Thoracic aorta (tissue), 2 donors: ENCODE measurements at places on chromosomes 4 and X.

DNA sequence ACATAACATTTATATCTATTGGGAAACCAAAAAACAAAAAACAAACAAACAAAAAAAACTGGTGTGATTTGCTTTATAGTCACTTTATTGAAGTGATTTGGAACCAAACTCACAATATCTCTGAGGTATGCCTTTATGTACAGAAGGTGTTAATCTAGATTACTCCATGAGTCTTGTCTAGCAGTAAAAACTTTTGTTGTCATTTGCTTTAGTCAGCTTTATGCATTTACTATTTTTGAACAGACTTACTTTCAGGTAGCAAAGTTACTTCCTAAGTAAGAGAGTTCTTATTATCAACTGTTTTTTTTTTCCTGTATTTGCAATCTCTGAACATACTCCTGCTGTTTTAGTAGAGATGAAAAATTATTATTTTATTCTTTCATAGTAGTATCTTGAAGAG is 39.5 kb downstream of the RAP1GDS1 start:
- no peak for DNase-seq

GRCh38 chr4:92477298-92477697 is 173.5 kb downstream of the GRID2 start:
- DNase-seq: no peak

GRCh38 chr4:26140150-26140898 is 180.5 kb upstream of the RBPJ start:
- DNase-seq: no peak

GRCh38 chrX:69546417-69546816 is 42.3 kb downstream of the NALF2 start:
- no peak for DNase-seq

DNA sequence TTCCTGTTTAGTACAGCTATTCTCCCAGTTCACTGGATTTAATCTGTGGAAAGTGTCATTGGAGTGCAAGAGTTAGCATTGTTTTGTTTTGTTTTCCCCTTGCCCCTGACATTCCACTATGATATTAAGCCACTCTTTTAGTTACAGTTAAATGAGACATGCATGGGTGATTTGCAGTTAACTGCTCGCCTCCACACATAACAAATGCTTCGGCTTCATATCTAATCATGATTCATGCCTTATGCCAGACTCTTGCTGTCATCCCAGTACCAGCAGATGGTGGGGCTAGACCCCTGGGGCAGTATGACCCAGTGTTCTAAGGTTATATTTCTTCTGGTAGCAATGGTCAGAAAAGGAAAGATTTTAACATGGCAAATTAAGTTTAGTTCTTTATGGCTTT is 80.1 kb downstream of the RAP1GDS1 start:
- no peak for DNase-seq

DNA sequence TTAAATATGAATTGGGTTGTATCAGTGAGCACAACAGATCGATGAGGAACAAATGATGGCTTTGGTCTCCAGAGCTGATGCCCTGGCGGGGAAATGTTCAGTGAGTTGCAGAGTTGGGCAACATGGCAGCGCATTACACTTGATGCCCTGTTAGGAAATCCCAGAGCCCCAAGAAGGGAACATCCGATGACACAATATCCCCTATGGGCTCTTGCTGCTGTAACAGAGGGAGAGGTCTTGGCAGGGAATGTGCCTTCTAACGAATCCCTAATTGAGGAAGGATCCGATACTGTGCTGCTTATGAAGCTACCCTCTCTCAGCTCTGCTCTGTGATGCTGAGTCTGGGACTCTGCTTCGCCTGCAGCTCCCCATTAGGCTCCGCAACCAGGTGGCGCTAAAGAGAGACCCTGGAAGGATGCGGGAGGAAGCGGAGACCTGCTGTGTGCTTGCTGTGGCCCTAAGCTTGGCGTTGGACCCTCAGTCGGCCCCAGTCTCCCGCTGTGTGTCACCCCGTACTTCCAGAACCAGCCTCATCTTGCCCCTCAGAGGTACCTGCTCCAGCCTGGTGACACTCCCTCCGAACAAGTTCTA is 38.9 kb downstream of the PDHA1 start:
- no peak for DNase-seq

DNA sequence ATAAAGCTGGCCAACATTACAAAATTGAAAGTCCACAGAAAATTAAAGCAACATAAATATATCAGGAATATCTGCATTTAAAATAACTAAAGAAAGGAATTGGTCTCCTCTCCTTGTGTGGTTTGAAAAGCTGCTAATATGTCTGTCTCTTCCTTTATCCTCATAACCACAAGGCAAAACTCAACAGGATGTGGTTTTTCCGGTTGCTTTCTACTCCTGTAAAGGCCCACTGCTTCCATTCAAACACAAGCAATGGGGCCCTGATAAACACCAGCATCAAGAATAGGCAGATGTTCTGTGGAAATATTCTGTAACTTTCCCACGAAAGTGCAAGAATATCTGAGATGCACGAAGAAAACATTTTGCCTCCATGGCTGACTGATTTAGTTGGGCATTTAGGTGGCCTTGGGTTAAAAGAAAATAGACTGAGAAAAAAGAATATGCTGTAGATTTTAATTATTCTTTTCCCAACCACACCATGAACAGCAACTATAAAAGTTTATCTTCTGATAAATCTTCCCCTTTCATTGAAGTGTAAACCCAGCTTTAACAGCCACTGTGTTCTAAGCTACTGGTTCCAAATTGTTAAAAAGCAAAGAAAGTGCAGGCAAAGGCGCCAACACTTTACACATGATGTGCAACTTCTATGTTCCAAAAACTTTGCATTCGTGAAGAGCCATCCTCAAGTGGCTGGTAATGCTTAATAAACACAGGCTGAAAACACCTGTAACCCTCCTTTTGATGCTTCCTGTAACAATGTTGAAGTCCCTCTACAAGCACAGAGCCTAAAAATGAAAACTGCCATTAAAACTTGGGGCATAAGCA is 50.5 kb upstream of the NDST3 start:
- DNase-seq: no peak

DNA sequence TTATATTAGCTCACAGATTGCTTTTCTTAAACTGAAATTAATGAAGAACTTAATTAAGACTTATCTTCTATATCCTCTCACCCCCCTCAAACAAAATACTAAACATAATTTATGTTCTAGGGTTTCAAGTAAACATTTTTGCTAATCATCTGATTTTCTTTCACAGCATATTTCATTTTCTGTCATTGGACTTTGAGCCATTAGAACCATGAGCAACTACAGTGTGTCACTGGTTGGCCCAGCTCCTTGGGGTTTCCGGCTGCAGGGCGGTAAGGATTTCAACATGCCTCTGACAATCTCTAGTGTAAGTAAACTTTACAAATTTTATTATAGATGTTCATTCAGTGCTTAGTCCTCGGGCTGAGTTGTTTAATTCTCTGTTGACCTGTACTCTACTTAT is 3.3 kb downstream of the PDLIM5 start:
- DNase-seq: peak; percentile 65

- DNase-seq: no peak
Observed at GRCh38 chrX:121333942-121334341, 286.5 kb downstream of the GLUD2 start.

DNA sequence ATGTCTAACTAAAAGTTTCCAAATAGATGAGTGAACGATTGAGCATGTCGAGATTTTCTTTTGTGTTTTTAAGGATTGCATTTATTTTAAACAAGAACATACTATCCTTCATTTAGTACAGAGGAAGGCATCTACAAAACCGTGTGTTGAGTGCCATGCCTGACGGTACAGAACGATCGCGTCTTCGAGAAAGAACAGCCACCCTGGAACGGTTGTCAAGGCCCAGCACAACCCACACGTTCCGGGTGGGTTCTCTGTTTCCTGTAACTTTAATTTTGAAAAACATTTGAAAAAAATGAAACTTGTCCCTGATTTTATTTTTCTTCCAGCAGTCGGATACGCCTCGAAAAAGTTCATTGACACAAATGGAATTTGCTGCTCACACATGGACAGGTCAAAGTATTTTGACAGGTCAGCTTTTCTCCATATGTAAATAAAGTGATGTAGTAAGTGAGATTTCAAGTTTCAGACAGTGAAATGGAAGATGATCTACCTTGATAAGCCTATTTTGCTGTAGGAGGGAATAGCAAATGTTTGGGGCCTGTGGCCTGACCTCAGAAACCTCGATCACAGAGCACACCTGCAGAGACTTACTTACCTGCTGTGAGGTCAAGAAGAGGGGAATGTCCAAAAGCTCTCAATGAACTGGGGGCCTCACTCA is 24.4 kb upstream of the CYP4V2 start:
- DNase-seq: no peak

DNA sequence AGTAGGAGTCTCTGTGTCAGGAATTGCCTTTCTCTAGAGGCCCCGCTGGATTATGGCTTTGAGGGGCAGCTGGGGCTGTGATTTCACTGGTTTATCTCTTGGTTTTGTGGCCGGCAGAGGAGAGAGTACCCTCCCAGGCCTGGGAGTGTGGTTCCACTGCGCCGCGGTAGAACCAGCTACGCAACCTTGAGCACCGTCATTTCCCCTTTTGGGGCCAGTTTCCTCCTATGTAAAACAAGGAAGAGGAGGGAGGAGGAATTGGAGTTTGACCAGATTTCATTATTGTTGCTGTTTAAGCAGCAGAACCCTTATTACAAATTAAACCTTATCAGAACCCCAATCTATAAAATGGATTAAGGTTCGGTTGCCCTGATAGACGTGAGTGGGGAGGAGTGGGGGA is 4.4 kb downstream of the SOX3 start:
- DNase-seq: no peak

- no peak for DNase-seq
Observed at GRCh38 chr4:161321706-161322105, 842.1 kb downstream of the FSTL5 start.

DNA sequence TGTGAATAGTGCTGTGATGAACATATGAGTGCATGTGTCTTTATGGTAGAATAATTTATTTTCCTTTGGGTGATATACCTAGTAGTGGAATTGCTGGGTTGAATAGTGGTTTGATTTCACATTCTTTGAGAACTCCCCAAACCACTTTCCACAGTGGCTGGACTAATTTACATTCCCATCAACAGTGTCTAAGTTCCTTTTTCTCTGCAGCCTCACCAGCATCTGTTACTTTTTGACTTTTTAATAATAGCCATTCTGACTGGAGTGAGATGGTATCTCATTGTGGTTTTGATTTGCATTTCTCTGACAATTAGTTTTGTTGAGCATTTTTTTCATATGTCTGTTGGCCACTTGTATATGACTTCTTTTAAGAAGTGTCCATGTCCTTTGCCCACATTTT is 29.1 kb downstream of the JADE3 start:
- DNase-seq: no peak

GRCh38 chrX:65035446-65035770 is 59.2 kb upstream of the ZC4H2 start:
- DNase-seq: no peak

DNA sequence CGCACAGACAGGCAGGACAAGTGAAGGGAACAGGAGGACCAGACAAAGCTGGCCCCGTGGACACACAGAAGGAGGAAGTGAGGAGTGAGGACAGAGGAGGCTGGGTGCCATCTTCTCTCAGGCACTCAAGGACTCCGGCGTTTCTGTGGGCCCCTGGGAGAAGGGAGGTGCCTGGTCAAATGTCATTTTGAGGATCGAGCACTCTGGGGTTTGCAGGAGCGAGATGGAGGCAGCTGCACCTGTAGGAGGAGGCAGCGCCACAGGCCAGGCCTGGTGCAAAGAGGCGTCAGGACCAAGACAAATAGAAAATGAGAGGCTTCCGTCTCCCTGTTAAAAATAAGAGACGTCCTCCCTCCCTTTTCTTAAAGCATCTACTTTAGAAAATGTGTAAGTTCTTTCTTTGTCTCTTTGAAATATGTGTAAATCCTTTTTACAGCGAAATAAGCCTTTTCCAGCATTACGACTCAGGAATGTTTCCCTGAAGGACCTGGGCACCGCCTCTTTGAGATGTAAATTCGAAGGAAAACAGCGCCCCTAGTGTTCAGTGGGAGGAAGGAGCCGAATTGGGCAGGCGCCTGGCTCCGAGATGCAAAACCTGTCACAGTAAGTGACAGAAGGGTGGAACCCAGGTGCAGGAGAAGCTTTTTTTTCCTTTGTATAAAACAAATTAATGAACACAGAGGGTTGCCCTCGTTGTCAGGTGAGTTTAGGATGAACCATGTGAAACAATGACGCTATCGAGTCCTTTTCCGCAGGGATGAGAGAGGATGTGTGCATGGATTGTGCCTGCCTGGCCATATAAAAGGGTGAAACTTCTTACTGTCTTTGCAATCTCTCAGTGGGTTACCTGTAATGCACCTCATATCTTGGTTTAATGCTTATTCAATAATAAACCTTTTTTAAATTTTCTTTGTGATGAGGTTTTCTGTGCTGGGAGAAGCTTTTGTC is 1.4 kb upstream of the C4orf50 start:
- no peak for DNase-seq

- no peak for DNase-seq
Observed at GRCh38 chr4:4856071-4857000, 3.1 kb upstream of the MSX1 start.

DNA sequence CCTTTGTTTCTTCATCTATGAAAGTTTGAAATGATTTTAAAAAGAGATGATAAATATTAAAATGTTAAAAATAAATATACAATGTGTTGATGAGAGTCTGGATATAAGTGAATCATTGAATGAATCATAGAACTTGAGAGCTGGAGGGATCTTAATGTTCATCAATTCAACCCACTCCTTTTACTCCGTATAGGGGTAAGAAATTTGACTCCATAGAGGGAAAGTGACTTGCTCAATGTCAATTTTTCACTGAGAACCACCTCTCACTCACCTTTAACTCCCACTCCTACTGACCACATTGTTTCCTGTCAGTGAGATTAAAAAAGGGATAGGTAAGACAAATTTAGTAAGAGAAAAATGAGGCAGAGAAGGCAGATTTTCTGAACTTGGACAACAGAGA is 557.2 kb upstream of the GRIA3 start:
- DNase-seq: no peak

GRCh38 chr4:176156656-176157055 is 38.7 kb downstream of the SPATA4 start:
- no peak for DNase-seq

DNA sequence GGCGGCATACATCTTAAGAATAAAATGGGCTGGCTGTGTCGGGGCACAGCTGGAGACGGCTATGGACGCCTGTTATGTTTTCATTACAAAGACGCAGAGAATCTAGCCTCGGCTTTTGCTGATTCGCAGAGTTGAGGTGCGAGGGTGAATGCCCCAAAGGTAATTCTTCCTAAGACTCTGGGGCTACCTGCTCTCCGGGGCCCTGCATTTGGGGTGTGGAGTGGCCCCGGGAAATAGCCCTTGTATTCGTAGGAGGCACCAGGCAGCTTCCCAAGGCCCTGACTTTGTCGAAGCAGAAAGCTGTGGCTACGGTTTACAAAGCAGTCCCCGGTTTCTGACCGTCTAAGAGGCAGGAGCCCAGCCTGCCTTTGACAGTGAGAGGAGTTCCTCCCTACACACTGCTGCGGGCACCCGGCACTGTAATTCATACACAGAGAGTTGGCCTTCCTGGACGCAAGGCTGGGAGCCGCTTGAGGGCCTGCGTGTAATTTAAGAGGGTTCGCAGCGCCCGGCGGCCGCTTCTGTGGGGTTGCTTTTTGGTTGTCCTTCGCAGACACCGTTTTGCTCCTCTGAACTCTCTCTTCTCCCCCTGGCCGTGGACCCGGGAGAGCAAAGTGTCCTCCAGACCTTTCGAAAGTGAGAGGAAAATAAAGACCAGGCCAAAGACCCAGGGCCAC is 1.9 kb downstream of the SHOX start:
- no peak for DNase-seq

- DNase-seq: no peak
Observed at GRCh38 chrX:100924375-100924774, 4.3 kb downstream of the XKRX start.

GRCh38 chrX:139091066-139091465 is 379.5 kb upstream of the FGF13 start:
- DNase-seq: no peak

- DNase-seq: no peak
Observed at GRCh38 chr4:82906469-82906868, 5.9 kb downstream of the THAP9 start.
